ENCODE measurements at places on chromosomes 6 and 20. TPM values are rescaled to one million over a fixed set of nuclear protein-coding genes. Genes with fewer than 3 reads are reported as not detected.

GRCh38 chr6:18045507-18045906 is 58.1 kb upstream of the KIF13A start:
- no peak for DNase-seq

DNA sequence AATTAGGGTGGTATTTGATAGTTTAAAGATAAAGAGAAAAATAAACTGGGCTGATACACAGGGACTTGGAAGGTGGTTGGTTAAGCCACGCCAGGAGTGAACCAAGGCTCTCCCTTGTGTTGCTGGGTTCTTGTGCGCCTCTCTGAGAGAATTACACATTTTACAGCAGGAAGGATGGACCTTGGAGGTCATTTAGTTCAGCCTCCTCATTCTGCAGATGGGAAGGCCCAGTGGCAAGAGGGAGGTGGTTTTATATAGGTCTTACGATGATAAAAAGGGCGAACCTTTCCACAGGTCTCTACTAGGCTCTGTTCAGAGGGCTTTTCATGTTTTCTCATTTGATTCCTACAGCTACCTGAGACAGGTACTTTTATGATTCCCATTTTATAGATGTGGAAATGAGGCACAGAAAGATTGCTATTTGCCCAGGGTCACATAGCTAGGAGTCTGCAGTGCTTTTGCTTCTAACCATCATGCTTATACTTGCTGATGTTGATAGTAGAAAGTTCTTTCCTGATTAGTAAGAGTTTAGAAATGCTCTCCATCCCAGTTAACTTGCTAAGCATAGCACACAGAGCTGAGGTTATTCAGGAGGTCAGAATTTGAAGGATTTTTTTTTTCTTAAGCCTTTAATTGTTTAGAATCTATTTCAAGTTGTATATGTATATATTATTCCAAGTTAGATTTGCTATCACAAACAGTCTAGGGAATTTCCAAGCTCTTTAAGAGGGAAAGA is 12.8 kb downstream of the HIVEP1 start:
- no peak for DNase-seq

DNA sequence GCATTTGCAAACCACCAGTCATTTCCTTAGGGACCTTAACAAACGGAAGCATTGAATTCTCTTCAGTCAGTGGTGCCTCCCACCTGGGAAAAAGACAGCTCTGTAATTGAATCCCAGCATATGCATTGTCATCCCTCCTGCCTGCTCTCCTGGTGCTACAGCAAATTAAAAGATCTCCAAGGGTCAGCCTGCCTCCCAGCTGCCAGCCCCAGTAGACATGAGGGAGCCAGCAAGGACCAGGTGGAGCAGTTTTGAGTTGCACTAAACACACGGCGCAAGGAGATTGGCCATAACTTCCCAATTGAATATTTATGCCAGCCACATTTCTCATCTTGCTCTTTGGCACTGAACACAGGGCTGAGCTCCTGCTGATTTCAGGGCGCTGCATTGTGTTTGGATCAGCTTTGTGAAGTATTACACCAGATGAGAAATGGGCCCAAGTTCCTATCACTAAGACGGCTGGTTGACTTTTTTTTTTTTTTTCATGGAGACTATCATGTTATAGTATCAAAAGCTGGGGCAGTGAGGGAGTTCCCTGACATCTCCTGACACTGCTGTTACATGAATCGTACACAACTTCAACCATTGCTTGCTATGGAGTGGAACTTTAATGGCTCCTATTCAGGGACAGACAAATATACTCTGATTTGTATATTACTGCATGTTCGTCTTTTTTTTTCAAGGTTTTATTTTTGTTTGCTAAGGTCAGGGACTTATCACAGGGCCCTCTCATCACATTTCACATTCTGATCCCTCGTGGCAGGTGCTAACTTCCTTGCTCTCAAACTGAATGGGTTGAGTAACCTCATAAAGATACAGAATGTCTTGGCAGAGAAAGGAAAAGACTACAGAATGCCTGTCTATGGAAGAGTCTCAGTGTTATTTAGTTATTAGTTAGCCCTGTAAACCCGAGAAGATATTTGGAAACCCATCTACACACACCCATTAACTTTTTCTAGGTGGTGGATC is 191.1 kb downstream of the EYA4 start:
- no peak for DNase-seq

The RUNX2 gene
- 13.1 TPM for total RNA-seq

DNA sequence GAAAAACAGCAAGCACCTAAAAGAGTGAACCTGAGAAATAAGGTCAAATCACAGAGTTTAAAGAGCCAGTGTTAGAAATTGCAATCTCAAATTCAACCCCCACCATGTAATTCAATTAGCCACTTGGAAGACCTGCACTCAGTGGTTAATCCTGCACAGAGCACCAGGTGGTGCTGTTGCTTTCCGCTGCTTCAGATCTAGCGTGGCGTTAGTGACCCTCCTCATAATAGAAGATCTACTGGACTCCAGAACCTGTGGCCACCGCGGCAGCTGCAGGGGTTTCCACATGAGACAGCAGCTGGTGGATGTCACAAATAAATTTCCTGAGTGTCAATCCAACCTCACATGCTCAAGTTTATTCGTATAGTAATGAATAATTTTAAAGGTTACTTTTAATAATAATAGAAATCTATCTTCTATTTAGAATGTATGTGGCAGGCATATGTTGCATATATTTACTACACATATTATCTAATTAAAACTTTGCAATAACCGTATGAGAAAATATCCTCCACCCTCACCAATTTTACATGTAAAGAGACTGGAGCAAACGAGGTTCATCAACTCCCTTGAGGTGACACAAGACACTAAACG is 84.4 kb downstream of the SYNE1 start:
- no peak for DNase-seq

DNA sequence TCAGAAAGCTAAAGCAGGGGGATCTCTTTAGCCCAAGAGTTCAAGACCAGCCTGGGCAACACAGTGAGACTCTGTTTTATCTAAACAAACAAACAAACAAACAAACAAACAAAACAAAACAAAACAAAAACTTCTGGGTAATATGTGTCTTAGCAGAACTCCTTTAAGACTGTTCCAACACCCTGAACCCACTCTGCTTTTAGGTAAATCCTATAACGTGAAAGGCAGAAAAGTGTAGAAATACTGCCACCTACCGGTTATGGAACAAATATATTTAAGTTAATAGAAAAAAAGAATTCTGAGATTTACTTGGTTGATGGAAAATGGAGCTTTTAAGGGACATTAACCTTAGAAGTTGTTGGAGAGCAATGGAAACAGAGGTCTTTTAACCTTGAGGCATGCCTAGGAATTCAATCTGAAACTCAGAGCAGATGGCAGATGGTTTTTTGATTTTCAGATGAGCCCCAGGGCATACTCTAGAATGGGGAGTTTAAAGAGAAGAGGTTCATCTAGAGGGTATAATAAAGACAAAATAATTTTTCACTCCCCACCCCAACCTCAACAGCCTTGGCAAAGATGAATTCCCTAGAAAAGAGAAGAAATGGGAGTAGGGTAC is 38.5 kb downstream of the SOD2 start:
- DNase-seq, result no peak

All from epithelial cell of proximal tubule (primary cell).